ENCODE measurements at places on chromosomes 16 and 17. TPM values are rescaled to one million over a fixed set of nuclear protein-coding genes. Genes with fewer than 3 reads are reported as not detected.

The AXIN2 gene
- 0.16 TPM for total RNA-seq

The YPEL2 gene
- 1.9 TPM for total RNA-seq

The PRR35 gene
- total RNA-seq, result not detected

The SPATA22 gene
- not detected for total RNA-seq

The SMG6 gene
- 23.2 TPM for total RNA-seq

The TEKT1 gene
- not detected for total RNA-seq

GRCh38 chr16:89266521-89267134, 49.1 kb downstream of the ZNF778 start:
- DNase-seq, result no peak
- H3K36me3 ChIP-seq, result peaks cover 45% of the 10 kb centered on the region
- no peaks in the 10 kb centered on the region for H3K27me3 ChIP-seq

GRCh38 chr17:45347444-45347843, 30.6 kb upstream of the MAP3K14 start:
- H3K4me3 ChIP-seq, result no peak overlapping the region
- H3K27ac ChIP-seq, result no peak overlapping the region

GRCh38 chr17:78029697-78030096, 71.2 kb downstream of the TNRC6C start:
- no peak for DNase-seq
- H3K4me1 ChIP-seq, result peaks cover 5% of the 10 kb centered on the region
- no peak overlapping the region for H3K4me3 ChIP-seq

- no peaks in the 10 kb centered on the region for H3K27me3 ChIP-seq
- H3K4me1 ChIP-seq, result no peaks in the 10 kb centered on the region
- H3K4me3 ChIP-seq, result no peak overlapping the region
- no peak for DNase-seq
Observed at GRCh38 chr17:44627513-44628242, 28.6 kb upstream of the MEIOC start.

DNA sequence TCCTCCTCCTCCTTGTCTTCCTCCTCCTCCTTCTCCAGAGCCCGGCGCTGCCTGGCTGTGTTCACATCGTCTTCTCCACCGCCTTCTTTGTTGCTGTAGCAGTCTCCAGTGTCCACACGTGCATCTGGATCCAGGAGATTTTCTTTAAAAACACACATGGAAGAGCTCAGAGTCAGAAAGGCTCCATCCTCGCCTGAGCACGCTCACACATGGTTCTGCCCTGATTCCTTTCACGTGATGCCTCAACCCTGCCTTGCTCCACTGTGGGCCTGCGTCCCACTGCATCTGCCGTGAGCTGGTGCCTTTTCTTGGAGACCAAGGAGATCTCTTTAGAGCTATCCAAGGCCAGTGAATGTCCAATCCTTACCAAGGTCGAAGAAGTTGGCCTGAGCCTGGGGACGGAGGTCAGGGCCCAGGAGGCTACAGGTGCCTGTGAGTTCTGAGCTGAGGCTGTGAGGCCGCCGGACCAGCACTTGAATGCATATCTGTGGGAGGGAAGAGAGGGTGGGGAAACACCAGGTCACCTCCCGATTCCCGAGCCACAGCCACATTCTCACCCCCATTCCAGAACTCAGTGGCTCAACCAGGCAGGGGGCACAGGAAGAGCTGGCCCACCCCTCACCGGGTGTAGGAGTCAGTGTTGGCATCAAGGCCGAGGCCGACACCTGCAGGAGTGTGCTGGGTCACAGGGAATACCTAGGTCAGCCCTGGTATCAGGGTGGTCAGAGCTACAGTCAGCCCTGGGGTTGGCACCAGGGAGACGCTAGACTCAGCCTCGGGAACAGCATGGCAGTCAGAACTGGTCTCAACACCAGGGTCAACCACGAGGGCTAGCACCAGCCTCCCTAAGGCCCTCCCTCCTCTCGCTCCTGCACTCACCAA, 37.6 kb downstream of the HASPIN start:
- no peak for DNase-seq
- H3K27ac ChIP-seq, result no peak overlapping the region
- no peaks in the 10 kb centered on the region for H3K4me1 ChIP-seq
- no peak overlapping the region for H3K4me3 ChIP-seq

GRCh38 chr17:42019509-42020404, at the start of gene NKIRAS2:
NKIRAS2 (plus strand) TSS chr17:42020090; CDS start chr17:42021578, 1,488 bp downstream.
- peaks cover 38% of the 10 kb centered on the region for H3K36me3 ChIP-seq
- peaks cover 27% of the 10 kb centered on the region for H3K4me1 ChIP-seq

- H3K4me3 ChIP-seq, result peak within 1 kb of the TSS; percentile 81
- peaks cover 18% of the 10 kb centered on the region for H3K27me3 ChIP-seq
- peak within 1 kb of the TSS; percentile 78 for H3K27ac ChIP-seq
- DNase-seq, result peak; percentile 97
Observed at GRCh38 chr16:67247192-67248072, at the start of gene FHOD1. FHOD1 (minus strand) TSS chr16:67247481; CDS start chr16:67247410, 71 bp downstream.

GRCh38 chr16:9357829-9358228, 266.4 kb downstream of the HAPSTR1 start:
- DNase-seq, result no peak
- no peaks in the 10 kb centered on the region for H3K4me1 ChIP-seq
- H3K27me3 ChIP-seq, result no peaks in the 10 kb centered on the region
- no peak overlapping the region for H3K4me3 ChIP-seq
- H3K27ac ChIP-seq, result no peak overlapping the region

- peaks cover 5% of the 10 kb centered on the region for H3K36me3 ChIP-seq
- no peaks in the 10 kb centered on the region for H3K4me1 ChIP-seq
- no peak for DNase-seq
- no peak overlapping the region for H3K27ac ChIP-seq
Observed at GRCh38 chr17:21162394-21162775, 35.6 kb downstream of the DHRS7B start.

GRCh38 chr16:78749745-78750268, 650.4 kb downstream of the WWOX start:
- H3K4me1 ChIP-seq, result no peaks in the 10 kb centered on the region
- no peaks in the 10 kb centered on the region for H3K27me3 ChIP-seq
- H3K36me3 ChIP-seq, result peaks cover 9% of the 10 kb centered on the region
- no peak overlapping the region for H3K27ac ChIP-seq

DNA sequence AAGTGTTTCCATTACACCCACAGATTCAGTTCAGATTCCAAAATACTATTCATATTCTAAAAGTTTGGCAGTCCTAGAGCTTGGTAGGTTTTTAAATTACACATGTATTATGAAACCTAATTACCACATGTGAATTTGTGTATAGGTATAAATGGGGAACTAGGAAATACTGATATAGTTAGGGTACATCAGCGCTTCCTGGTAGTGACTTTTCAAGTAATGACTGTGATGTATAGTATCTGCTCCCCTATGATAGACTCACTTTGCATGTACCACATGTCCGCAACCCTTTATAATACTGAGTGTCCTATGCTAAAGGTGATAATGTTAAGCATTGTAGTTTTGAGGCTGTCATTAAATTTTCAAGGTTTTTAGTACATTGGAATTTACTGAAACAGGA, 22.9 kb downstream of the CDK12 start:
- no peak overlapping the region for H3K27ac ChIP-seq
- H3K4me1 ChIP-seq, result no peaks in the 10 kb centered on the region
- no peaks in the 10 kb centered on the region for H3K27me3 ChIP-seq
- H3K36me3 ChIP-seq, result peaks cover 57% of the 10 kb centered on the region
- no peak overlapping the region for H3K4me3 ChIP-seq
- no peak for DNase-seq

DNA sequence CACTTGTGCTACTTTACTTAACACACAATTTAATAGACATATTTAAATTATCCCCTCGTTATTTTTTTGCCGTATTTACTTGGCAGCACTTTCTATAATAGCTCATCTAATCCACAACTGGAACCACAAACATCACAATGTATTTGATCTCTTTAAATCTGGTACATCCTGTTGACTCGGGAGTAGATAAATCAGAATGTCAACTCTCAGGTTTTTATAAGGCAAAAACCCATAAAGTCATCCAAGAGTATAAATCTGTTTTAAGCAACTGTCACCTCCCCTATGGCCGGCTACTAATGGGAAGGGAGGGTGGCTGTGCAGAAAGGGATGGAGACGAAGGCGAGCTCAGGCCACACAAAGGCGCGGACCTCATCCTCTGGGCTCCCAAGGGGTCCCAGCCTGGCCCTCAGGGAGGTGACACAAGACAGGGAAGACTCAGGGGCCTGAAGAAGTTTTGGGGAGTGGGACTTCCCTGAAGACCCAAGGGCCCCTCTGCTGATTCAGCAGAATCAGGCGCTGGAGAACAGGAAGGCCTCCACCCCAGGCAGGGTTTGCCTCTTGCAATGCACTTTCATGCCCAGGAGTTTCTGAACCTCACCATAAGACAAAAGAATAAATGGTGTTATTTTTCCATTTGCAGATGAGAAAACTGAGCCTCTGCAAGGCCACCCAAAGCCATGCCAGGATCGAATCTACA, 122.5 kb downstream of the ZNF423 start:
- no peaks in the 10 kb centered on the region for H3K4me1 ChIP-seq
- H3K4me3 ChIP-seq, result no peak overlapping the region
- no peaks in the 10 kb centered on the region for H3K36me3 ChIP-seq
- no peak for DNase-seq
- peaks cover 26% of the 10 kb centered on the region for H3K27me3 ChIP-seq

DNA sequence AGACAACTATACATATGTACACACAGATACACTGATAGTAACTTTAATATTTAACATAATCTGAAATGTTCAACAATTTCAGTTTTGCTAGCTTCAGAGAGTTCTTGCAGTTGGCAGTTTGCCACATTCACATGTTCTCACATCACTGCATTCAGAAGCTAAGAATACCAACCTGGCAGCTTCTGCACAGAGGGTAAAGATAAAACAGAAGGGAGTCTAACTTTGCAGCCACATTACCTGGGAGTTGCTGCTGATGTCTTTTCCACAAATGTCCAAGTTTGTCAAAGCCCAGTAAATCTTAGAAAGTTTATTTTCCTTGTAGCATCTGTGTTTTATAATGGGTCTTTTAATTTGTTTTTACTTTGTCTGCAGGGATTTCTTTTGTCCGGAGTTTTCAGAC, 332.0 kb downstream of the BCAS3 start:
- H3K27ac ChIP-seq, result no peak overlapping the region
- H3K4me3 ChIP-seq, result no peak overlapping the region
- no peaks in the 10 kb centered on the region for H3K27me3 ChIP-seq
- no peaks in the 10 kb centered on the region for H3K4me1 ChIP-seq

DNA sequence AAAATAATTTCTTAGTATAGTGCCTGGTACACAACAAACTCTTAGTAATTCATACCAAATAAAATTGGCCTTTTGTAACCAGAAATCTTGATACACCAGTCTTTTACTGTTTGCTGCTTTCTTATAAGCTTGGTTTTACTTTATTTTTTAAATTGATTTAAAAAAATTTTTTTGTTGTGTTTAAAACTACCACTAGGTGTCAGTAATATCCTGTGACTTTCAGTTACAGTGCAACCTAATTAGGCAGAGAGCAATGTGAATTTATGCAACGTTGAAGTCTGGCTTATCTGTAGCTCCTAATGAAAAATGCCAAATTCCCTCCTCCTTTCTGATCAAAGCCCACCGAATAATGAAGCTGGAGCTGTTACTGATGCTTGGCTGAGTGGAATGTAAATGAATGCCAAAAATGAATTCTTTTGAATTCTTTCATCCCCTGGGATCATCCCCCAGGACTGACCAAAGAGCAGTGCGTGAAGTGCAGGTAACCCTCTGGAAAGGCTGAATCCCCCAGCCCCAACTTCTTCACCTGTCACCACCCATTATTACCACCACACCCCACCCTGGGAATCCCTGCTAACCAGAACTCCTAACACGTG, 3.8 kb downstream of the ERCC4 start:
- no peaks in the 10 kb centered on the region for H3K27me3 ChIP-seq
- H3K36me3 ChIP-seq, result peaks cover 9% of the 10 kb centered on the region
- H3K4me1 ChIP-seq, result peaks cover 11% of the 10 kb centered on the region
- DNase-seq, result peak; percentile 51

DNA sequence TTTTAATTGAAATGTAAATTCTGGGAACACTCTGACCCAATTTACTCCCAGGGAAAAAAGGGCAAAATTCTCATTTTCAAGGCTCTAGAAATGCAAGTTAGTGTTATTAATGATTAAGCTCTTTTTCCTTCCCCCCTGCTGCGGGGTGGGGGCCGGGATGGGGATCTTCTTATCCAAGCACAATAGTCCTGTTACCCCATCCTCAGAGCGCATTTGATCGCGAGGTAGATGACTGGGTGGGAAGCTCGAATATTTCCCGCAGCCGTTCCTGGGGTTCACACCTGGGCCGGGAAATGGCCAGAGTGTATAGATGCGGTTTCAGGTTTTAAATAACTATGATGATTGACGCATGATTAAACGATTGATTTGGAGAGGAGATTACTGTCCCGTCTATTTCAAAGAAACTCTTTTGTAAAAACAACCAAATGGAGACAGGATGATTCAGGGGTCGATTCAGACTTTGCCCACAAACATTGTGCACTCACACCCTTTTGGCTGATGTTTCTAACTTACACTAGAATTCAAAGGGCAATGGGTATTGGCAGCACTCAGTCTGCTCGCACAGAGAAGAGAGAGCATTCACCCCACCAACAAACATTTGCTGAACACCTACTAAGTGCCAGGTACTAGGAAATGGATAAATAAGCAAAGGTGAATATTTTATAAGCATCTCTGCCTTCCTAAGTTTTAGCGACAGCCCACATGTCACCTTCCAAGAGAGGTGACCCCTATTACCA, 55.0 kb downstream of the SALL1 start:
- no peak for DNase-seq
- H3K4me3 ChIP-seq, result no peak overlapping the region
- H3K36me3 ChIP-seq, result no peaks in the 10 kb centered on the region
- H3K4me1 ChIP-seq, result no peaks in the 10 kb centered on the region
- no peak overlapping the region for H3K27ac ChIP-seq
- H3K27me3 ChIP-seq, result peaks cover 38% of the 10 kb centered on the region

- peak overlapping the region; percentile 68 for H3K4me3 ChIP-seq
- no peaks in the 10 kb centered on the region for H3K27me3 ChIP-seq
- peak overlapping the region; percentile 83 for H3K27ac ChIP-seq
- H3K36me3 ChIP-seq, result no peaks in the 10 kb centered on the region
- peaks cover 25% of the 10 kb centered on the region for H3K4me1 ChIP-seq
- peak; percentile 90 for DNase-seq
Observed at GRCh38 chr16:88782454-88783390, 2.3 kb downstream of the PIEZO1 start.

- peaks cover 23% of the 10 kb centered on the region for H3K4me1 ChIP-seq
- H3K27ac ChIP-seq, result peak overlapping the region; percentile 52
- peak overlapping the region; percentile 88 for H3K4me3 ChIP-seq
- peaks cover 28% of the 10 kb centered on the region for H3K36me3 ChIP-seq
- no peaks in the 10 kb centered on the region for H3K27me3 ChIP-seq
- no peak for DNase-seq
Observed at GRCh38 chr16:50066482-50067289, 916 bp downstream of the HEATR3 start.

Data from MCF 10A (cell line).